Naive thymus-derived CD4-positive, alpha-beta T cell (primary cell): ENCODE measurements at places on chromosomes 12 and 14. TPM values are rescaled to one million over a fixed set of nuclear protein-coding genes. Genes with fewer than 3 reads are reported as not detected.
A peak's percentile ranks its signal among the peaks of the same experiment; 100 is the strongest.

GRCh38 chr14:35525695-35526094 lies 8.3 kb upstream of the INSM2 start:
- no peak for DNase-seq

- DNase-seq = peak; percentile 48
Measured at GRCh38 chr12:47686645-47687240, 19.1 kb downstream of the RPAP3 start.

- no peak for DNase-seq
Measured at GRCh38 chr14:68534276-68534675, 258.6 kb downstream of the ZFP36L1 start.

DNA sequence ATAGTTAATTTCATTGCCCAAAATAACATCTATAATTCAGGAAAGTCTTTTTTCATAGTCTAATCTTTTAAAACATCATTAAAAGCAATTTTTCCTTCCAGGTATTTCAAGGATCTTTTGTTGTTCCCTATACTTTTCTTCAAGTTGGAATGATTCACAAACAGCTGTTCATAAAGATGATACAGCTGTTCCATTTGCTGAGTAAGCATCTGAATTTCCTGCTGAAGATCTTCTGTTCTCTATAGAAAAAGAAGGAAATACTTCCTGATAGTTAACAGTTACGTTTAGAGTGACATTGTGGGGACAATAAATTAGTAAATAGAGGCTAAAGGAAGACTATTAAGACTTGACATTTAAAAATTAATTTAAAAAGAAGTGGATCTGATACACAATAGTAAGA lies 30.3 kb upstream of the ESR2 start:
- no peak for DNase-seq

DNA sequence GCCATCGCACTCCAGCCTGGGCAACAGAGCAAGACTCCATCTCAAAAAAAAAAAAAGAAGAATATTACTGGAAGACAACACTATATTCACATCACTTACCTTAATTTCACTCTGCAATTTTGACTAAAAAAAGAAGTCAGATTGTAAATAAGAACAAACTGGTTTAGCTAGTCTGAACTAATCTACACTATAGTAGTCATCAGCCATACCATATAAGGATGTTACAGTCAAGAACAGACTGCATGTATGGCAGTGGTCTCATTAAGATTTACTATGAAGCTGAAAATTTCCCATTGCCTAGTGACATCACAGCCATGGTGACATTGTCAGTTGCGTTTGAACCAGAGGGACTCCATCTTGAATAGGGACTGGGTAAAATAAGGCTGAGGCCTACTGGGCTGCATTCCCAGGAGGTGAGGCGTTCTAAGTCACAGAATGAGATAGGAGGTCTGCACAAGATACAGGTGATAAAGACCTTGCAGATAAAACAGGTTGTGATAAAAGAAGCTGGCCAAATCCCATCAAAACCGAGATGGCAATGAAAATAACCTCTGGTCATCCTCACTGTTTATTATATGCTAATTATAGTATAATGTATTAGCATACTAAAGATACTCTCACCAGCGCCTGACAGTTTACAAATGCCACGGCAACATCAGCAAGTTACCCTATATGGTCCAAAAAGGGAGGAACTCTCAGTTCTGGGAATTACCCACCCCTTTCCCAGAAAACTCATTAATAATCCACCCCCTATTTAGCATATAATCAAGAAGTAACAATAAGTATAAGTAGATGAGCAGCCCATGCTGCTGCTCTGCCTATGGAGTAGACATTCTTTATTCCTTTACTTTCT lies 51.2 kb downstream of the OSBPL8 start:
- DNase-seq = no peak

The WIF1 gene
- not detected for total RNA-seq

The MOAP1 gene
- 43.6 TPM for total RNA-seq

The P2RX2 gene
- total RNA-seq = not detected

The TRPV4 gene
- total RNA-seq = not detected
